ENCODE measurements at places on chromosomes 4 and X.

- DNase-seq = peak; percentile 85
These were observed 101.8 kb downstream of the AGTR2 start for GRCh38 chrX:116272322-116272721.

DNA sequence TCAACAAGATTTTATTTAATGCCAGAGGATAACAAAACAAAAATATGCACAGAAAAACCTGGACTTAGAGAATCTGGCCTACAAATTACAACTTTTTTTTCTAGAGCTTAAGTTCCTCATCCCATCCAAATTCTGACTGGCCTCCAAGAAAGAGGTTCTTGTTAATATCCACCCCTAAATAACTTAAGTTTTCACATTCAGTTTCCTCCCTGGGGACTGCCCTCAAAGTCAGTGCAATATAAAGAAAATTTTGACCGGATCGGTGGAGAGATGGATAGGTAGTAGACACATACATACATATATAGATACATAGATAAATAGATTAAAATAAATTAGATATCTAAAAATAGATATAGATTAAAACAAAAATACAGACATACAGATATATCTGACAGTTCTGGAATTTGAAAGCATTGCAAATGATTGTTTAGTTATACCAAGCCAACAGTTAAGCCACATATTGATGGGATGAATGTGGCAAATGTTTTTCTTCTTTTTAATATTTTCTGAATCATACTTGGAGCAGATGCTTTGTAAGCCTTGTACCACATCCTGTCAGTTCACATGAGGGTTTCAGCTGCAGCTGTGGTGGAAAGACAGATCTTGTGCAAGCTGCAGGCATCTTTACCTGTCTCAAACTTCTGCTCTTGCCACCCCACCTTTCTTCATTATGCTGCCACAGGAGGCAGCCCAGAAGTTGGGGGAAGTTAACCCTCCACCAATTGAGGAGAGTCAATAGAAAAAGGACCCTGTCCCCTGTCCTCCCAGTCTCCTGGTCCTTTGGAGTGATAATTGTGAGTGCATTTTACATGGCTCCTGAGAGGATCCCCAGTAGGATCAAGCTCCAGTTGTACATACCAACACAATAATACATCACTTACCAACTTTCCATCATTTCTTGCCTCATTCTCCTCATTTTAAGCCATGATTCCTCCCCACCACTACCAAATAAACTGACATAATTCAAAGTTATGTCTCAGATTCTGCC, 58.5 kb upstream of the PRDM8 start:
- DNase-seq = peak; percentile 76

DNA sequence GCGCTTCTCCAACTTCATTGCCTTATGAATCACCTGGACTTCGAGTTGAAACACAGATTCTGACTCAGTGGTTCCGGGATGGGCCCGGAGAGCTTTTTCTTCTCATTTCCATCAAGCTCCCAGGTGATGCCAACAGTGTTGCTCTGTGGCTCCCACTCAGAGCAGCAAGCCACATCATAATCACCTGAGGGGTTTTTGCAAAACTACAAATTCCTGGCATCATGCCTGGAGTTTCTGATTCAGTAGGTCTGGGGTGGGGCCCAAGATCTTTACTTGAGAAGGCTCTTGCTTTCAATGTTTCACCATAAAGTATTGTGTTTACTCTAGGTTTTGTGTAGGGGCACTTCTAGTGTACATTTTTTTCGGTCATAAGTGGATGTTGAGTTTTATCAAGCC, 7.0 kb downstream of the MTM1 start:
- DNase-seq = peak; percentile 40

- no peak for DNase-seq
These were observed 239.7 kb upstream of the GATB start for GRCh38 chr4:152000518-152000917.

- no peak for DNase-seq
These were observed 2.8 kb upstream of the PDLIM5 start for GRCh38 chr4:94448815-94449375.

DNA sequence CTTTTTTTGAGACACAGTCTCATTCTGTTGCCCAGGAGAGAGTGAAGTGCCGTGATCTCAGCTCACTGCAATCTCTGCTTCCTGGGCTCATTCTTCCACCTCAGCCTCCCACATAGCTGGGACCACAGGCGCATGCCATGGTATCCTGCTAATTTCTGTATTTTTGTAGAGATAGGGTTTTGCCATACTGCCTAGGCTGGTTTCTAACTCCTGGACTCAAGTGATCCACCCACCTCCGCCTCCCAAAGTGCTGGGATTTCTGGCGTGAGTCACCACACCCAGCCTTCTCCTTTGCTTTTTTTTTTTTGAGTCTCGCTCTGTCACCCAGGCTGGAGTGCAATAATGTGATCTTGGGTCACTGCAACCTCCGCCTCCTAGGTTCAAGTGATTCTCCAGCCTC, 94.1 kb downstream of the PDS5A start:
- DNase-seq = peak; percentile 18

- DNase-seq = no peak
These were observed 126.6 kb downstream of the TET2 start for GRCh38 chr4:105273230-105273629.

GRCh38 chr4:175441256-175441655, 370.8 kb downstream of the GPM6A start:
- no peak for DNase-seq

GRCh38 chrX:134898440-134898839, 92.4 kb upstream of the SMIM10 start:
- DNase-seq = peak; percentile 33

GRCh38 chrX:43940816-43941474, 32.2 kb downstream of the NDP start:
- DNase-seq = no peak

DNA sequence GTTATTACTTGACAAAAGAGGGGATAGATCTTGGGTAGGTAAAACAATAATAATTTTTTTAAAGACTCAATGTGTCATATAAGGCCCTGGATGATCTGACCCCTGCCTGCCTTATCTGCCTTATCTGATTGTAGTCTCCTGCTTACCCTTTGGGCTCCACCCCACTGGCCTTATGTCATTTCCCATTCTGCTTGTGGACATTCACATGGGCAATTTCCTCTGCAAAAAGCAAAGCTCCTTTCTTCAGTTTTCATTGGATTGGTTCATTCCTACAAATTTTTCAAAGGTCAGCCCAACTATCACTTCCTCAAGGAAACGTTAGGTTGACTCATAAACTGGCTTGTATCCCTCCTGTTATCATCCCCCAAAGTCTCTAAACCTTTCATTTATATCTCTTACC, 15.7 kb upstream of the TET2 start:
- DNase-seq = no peak

- no peak for DNase-seq
These were observed 95.7 kb downstream of the SPANXN4 start for GRCh38 chrX:143121477-143121876.

DNA sequence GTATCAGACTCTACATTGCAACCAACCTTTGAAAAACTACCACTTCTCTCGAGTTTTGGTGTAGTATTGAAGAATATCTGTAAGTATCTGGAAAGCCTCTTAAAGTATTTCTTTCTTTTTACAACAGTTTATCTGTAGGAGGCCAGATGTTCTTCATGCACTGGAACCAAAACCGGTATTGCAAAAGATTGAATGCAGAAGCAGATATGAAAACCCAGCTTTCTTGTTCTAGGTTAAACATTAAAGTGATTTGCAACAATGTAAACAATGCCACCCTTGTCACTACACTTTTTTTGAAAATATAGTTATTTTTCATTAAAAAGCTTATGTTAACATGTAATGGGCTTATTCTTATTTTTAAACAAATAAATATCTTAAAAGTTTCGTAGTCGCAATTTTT, 27.2 kb downstream of the PLS3 start:
- no peak for DNase-seq

- peak; percentile 34 for DNase-seq
These were observed 25.5 kb upstream of the LRCH2 start for GRCh38 chrX:115259238-115259875.

- no peak for DNase-seq
These were observed 78.3 kb upstream of the DUSP21 start for GRCh38 chrX:44765556-44765955.

DNA sequence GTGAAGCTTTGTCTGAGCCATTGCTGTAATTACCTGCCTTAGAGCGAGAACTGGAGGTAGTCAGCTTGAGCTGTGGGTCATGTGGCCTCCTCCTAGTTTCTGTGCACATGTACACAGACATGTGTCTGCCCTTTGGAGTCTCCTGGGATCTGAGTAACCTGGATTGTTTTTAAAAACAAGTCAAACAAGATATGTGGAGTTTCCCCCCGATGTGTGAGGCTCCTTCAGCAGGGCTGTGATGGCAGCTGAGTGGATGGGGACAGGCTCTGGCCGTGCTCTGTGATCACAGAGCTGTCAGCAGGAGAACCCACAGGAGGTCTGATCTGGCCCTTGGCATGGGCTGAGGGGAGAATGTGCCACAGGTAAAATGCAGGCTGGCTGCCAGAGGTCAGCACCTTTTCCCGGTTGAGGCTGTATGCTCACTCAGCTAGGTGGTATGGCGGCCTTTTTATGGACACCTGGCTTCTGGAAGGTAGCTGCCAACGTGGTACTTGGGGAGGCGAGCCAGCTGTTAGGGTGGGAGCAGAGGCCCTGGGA, 38.4 kb downstream of the NOP14 start:
- no peak for DNase-seq

- no peak for DNase-seq
These were observed 127.0 kb upstream of the GATB start for GRCh38 chr4:151887816-151888180.

DNA sequence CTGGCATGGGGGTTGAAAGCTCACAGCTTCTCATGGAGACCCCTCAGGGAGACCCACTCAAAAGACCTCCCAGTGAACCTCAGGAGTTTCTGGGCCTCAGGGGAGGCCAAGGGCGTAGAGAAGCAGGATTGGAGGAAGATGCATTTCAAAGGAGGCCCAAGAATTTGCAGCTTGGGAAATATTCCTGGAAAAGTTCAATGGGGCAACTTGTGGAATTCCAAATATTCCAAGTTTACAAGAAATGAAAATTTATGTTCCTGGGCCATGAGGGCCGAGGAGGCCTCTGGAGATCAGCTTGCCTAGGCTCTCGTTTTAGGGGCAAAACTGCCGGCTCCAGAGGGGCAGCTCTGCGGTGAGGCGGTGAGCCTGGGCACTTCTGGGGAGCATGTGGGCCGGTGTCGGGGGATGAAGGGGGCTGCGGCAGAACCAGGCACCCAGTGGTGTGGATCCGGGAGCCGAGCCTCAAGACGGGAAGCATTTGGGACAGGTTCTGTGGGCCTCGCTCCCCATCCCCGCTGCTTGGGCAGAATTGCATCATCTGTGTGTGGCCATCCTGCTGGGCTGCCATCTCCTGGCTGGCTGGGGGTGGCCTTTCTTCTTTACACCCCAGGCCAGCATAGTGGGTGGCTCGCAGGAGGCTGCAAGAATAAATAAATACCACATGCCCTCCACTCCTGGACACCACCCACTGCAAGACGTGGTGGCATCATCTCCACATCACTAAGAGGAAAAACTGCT, 54.6 kb upstream of the GPR78 start:
- peak; percentile 65 for DNase-seq

DNA sequence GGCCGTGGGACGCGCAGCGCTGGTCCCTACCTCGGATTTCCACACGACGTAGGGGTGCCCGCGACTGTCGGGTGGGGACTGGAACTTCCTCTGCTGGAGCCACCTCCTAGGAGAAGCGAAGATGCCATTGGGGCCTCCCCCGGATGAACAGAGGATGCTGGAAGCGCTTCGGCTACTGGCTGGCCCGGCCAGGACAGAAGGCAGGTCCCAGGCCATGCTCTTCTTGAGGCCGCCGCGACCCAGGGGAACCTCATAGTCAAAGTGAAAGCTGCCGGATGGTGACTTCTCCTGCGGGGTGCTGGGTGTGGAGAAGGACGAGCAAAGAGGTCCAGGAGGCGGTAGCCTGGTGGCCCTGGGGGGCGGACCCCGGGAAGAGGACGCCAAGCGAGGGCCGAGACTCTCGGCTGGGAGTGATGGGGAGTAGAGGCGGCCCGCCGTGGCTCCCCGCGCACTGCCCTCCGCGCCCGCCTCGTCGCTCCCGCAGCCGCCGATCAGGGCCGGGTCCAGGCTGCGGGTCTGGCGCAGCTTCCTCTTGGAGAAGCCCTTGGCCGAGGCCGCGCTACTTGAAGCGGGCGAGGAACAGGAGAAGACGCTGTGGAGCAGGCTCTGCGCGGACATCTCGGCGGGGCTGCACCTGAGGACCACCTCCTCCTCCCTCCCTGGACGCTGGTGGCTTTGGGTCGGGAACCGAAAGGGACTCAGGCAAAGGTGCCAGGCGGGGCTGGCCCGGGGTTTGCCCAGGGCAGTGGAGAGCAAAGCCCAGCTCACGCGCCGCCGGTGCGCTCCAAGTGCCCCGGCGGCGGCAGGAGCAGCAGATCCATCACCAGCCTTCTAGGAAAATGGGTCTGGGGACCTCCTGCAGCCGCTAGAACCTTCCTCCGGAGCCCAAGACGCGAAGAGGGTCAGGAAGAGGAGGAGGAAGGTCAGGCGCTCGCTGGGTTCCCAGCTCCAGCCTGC, 1.2 kb downstream of the ARHGAP6 start:
- no peak for DNase-seq

GRCh38 chrX:120310861-120311726, at the start of gene TMEM255A:
TSS of gene TMEM255A (minus strand) at chrX:120311461. CDS start at chrX:120311309, 152 bp downstream.
- DNase-seq = peak; percentile 24

DNA sequence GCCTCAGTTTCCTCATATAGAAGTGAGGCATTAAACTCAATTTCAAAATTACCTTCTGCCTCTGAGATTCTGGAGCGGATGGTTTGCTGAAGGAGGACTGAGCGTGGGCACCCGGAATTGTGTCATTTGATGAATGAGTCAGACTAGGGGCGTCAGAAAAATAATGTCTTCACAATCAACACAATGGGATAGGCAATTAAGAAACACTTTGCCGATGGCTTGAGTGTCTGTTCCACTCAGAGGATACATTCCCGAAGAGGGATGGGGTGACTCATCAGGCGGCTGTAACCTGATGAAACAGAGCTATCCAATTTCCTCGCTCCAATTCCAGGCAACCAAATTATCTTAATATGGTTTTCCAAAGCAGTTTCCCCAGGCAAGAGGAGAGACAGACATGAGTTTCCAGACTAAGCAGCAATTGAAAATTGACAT, 1.2 kb upstream of the CHRNA9 start:
- peak; percentile 93 for DNase-seq

GRCh38 chr4:40553995-40554394, 75.7 kb downstream of the RBM47 start:
- peak; percentile 33 for DNase-seq

- DNase-seq = no peak
These were observed 3.9 kb downstream of the RAB9A start for GRCh38 chrX:13692771-13693231.

GRCh38 chrX:118153270-118153669, 36.7 kb upstream of the KLHL13 start:
- no peak for DNase-seq

- DNase-seq = peak; percentile 56
These were observed 21.7 kb downstream of the CLOCK start for GRCh38 chr4:55524844-55525571.

- DNase-seq = no peak
These were observed 932.7 kb downstream of the FAT4 start for GRCh38 chr4:126247409-126247808.

GRCh38 chr4:47084795-47085194, 53.4 kb downstream of the GABRB1 start:
- DNase-seq = no peak
